Suppressor macrophage treated with lipopolysaccharide for 1 hour (primary cell): ENCODE measurements at places on chromosomes 11 and 22.
A peak's percentile ranks its signal among the peaks of the same experiment; 100 is the strongest.

GRCh38 chr11:69374110-69374945, 80.4 kb downstream of the MYEOV start:
- DNase-seq, result no peak

DNA sequence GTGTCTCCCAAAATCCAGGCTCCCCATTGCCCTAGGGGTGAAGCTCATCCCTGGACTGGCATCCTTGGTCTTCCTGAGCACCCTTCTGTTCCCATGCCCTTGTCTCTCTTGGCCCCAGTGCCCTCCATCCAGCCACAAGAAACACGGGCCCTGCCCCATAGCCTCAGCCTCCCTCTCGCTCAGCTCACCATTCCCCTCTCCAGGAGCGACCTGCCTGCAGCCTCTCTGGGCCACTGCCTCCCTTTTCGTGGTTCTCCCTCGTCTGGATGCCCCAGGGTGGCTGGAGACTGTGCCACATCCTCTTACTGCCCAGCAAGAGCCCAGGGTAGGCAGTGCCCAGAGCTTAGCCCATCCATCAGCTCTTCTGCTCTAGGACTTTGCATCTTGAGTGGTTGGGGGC, 532.1 kb downstream of the TBC1D22A start:
- DNase-seq, result no peak

DNA sequence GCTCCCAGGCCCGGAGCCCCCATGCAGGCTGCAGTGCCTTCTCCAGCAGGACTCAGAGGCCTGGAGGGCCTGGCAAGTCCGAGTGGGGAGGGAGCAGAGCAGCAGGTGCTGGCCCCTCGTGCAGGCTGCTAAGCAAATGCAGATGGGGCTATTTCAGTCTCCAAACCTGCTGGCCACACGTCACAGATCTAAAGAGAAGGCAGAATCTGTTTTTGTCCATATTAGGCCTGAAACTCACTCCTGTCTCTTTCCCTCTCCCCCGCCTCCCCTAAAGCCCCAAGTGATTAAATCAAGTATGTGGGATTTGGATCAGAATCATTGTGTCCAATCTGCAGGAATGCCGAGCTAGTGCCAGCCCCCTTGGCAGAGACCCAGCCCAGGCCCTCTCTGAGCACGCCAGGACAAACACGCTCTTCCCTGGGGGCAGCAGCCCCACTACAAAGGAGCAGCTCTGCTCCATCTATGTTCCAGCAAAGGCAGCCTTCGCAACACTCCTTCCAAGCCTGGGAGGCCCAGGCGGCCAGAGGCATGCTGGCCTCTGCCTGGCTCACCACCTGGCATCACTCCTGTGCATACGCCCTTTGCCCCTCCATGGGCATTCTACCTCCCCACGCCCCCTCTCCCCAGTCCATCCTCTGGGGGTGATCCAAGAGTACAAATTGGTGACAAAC, 26.5 kb downstream of the RPL27A start:
- DNase-seq, result no peak

DNA sequence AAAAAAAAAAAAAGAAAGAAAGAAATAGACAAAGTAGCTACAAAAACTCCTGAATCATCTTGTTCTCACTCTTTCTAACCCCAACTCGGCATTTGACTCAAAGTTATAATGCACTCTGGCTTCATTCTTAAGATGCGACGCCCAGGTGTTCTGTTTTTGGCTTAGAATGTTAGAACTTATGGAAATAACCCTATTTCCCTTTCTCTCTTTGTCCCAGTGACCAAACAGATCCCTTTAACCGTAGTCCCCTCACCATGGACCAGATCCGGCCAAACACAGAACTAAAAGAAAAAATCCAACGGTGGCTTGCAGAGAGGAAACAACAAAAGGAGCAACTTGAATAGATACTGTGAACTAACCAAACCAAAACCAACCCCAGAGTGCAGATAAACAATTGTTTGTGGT, 5.3 kb upstream of the ATP5MG start:
- DNase-seq, result no peak

DNA sequence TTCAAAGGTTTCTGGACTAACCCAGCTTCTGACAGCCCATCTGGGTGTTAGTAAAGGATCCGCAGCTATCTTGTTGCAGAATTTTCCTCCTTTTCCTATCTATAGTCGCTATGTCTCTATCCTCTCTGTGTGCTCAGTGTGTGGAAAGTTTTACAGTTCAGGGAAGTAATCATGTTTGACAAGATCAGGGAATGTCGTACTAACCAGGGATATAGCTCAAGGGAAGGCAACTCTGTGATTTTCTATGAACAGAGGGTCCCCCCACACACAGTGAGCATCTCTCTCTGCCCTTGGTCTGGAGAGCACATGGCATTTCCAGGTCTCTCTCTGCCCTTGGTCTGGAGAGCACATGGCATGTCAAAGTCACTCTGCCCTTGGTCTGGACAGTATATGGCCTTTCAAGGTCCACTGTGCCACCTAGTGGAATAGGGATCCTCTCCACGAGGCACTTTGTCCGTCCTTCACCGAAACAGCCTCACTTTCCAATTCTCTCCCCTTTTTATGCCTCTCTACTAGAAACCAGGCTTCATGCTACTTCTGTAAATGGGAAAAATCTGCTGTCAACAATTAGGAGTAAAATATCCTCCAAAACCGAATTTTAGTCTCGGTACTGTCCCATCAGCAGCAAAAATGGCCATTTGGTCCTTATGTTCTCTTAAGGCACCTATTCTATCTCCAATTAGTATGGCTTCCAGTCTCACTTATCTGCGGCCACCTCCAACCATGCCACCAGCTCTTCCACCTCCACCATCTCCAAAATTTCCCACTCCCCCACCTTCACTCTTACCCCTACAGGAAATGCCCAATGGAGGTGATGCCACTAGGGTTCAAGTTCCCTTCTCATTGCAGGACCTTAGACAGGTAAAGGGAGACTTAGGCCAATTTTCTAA, 88.7 kb downstream of the IGLL5 start:
- DNase-seq, result no peak

DNA sequence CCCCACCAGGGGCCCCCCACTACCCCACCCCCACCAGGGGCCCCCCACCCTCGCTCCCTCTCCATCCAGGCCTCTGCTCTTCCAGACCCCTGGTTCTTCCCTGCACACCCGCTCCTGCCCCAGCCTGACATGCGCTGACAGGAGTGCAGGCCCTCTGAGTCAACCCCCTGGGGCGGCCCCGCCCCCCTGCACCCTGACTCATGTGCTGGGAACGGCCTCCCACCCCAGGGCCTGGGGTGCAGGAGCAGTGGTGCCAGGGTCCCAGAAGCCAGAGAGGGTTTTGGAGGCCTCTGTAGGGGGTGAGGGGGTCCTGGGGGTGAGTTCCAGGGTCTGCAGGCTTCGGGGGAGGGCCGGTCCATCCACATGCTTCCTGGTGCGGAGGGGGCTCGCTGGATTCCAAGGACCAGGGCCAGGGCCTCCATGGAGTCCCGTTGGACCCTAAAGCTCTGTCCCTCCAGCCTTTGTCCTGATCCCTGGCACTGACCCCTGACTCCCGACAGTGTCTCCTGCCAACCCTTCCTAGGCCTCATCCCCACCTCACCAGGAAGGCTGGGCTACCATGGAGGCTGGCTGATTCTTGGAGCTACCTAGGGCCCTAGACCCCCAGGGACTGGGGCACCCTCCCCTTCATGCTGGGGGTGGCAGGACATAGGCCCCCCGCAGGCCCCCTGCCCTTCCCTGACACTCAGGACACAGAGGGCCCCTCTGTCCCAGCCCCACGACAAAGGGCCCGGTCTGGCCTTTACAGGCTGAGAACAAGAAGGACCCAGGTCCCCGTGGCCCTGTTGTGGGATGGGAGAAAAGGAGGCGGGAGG, 583 bp upstream of the PKP3 start:
- peak; percentile 58 for DNase-seq
